ENCODE measurements at places on chromosomes 3 and 15.

DNA sequence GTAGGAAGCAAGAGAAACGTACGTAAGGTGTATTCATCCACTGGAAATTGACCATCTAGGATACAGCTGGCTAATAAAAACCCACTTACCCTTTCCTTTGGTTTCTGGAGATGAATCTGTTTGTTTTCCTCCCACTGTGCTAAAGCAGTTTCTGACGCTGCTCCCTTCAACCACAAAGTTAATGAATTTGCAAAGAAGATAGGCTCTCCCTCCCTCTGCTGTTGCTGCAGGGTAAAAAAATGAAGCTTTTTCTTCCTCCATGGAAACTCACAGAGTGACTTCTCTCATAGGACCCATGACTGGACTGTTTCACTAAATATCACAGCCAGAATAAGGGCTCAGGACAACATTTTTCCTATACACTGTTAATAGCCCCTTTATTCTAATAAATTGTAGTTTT lies 172.1 kb upstream of the LRRN1 start:
- no peak for DNase-seq

- no peak for DNase-seq
Measured at GRCh38 chr3:168648321-168648720, 552.6 kb upstream of the GOLIM4 start.

DNA sequence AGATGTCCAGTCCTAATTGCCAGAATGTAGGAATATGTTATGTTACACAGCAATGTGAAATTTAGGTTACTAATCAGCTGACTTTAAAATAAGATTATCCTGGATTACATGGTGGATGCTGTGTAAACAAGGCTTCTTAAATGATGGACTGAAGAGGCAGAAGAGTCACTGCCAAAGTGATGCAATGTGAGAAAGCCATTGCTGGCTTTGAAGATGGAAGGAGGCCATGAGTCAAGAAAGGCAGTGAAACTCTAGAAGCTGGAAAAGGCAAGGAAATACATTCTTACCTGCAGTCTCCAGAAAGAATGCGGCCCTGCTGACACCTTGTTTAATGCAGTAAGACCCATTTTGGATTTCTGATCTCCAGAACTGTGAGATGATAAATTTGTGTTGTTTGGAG lies 179.1 kb upstream of the ZPLD1 start:
- no peak for DNase-seq

DNA sequence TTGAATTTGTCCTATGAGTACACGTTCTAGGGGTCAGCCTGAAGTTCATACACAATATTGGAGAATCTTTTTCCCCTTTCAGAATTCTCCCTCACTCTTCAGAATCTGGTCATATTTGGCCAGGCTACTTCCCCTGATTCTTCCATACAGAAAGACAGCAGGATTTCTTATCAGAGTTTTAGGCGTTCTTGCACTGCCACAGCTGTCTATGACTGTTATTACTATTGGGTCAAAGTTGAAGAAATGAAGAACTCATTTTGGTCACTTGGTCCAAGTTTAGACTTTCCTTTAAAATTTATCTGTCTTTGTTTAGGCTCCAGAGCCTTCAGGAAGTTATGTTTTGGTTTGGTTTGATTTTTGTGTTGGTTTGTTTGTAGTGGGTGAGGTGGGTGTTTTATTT lies 12.0 kb downstream of the TEX55 start:
- no peak for DNase-seq

DNA sequence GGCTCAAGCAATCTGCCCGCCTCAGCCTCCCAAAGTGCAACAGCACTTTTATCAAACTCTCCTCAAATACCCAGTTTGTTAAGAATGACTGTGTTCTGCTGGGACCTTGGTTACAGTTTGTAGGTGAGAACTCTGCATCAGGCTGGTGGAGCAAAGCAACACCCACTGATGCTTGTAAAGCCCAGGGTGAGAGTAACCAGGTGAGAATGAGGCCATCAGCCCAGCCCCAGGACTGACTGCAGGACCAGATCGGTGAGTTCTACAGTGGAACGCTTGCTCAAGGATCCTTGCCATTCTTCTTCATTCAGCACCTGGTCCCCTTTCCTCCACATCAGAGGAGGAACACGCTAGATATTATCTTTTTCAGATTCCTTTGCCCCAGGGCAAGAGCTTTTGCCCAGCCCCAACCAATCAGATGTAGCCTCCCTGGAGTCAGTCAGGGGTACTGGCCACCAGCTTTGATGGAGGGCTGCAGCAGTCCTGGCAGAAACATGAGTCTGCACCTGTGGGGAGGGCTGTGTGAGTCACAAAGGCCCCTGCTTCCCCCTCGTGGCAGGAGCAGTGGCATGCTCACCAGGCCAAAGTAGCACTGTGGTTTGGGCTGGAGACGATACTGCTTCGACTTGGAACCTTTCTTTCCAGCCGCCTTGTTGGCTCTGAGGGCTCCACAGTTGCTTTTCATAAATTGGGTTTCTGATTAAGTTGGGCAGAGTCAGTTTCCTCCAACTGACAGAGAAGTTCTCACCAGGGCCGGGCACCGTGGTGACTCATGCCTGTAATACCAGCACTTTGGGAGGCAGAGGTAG lies 3.5 kb upstream of the SHISA5 start:
- DNase-seq, result peak; percentile 81

DNA sequence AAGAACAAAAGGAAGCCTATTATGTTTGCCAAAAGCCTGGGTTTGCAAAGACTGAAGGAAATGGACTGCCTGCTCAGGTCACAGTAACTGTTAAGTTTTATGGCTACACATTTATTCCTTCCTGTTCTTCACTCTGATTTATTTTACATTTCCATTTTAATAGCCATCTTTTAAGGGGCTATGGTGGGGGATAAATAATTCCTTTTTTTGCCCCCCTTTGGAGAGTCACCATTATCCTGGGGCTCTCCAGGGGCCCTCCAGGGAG lies 53.5 kb upstream of the MYZAP start:
- no peak for DNase-seq

GRCh38 chr3:123011447-123011846 lies 16.1 kb downstream of the SEMA5B start:
- no peak for DNase-seq

Measured in GM19239 (cell line).